ENCODE measurements at places on chromosomes 12 and 14.
A peak's percentile ranks its signal among the peaks of the same experiment; 100 is the strongest.

GRCh38 chr12:90630006-90630405 lies 325.0 kb downstream of the CCER1 start:
- DNase-seq = no peak

DNA sequence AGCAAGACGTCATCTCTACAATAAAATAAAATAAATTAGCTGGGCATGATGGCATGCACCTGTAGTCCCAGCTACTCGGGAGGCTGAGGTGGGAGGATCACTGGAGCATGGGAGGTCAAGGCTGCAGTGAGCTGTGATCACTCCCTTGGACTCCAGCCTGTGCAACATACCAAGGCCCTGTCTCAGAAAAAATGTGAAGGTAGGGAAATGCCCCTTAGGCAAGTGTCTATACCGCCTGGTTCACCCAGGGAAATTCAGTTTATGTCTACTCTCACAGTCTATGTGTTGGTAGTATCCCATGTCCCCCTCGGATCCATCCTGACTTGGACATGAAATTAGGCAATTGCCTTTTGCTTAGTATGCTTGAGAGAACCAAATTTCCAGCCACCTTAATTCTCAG lies 88.4 kb upstream of the TMEM132C start:
- no peak for DNase-seq

GRCh38 chr12:90268574-90268973 lies 559.9 kb upstream of the ATP2B1 start:
- DNase-seq = no peak

GRCh38 chr14:104699426-104699748 lies 10.0 kb downstream of the INF2 start:
- DNase-seq = no peak

DNA sequence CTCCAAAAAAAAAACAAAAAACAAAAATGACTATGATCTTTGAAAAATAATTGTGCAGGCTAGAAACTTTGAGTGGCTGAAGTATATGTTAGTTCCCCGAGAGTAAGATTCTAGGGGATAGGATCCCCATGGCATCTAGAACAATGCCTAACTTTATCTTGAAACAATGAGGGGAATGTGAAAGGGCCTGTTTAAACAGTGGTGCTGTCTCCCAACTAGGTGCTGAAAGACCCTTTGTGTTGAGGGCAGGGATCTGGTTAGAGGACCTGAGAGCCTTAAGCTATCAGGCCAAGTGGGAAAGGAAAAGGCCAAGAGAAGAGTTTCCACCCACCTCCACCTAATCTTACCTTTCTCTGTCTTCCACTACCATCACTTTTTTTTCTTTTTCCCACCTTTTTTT lies 6.8 kb upstream of the YLPM1 start:
- no peak for DNase-seq

DNA sequence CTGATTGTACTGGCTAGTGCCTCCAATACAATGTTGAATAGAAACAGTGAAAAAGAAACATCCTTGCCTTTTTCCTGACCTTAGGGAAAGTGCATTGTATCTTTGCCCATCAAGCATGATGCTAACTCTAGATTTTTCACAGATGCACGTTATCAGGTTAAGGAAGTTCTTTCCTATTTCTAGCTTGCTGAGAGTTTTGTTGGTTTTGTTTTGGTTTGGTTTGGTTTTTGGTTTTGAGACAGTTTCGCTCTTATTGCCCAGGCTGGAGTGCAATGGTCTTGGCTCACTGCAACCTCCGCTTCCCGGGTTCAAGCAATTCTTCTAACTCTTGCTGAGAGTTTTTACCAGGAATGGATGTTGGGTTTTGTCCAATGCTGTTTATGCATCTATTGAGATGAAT lies 89.0 kb downstream of the BRMS1L start:
- DNase-seq = no peak

DNA sequence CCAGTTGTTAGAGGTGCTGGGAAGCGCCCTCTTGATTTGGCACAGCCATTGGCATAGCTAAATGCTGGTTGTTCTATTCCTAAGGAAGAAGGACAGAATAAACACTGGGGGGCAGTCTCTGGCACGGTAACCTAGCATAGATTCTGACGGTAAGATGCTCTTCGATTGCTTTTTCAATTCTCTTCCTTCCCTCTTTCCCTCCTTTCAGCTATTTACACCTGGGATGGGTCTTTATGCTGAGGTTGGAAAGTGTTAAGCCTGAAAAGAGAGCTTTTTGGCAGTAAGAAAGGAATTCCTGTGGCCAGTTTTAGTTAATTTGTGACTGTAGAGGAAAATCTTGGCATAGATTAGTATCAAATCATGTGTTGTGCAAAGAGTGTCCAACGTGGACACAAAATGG lies 162.8 kb downstream of the SNAPC1 start:
- no peak for DNase-seq

GRCh38 chr14:89093083-89093730 lies 268.8 kb downstream of the TTC8 start:
- no peak for DNase-seq

GRCh38 chr12:42910656-42911055 lies 321.1 kb upstream of the PRICKLE1 start:
- no peak for DNase-seq

GRCh38 chr12:56816491-56816890 lies 53.4 kb downstream of the HSD17B6 start:
- DNase-seq = no peak

DNA sequence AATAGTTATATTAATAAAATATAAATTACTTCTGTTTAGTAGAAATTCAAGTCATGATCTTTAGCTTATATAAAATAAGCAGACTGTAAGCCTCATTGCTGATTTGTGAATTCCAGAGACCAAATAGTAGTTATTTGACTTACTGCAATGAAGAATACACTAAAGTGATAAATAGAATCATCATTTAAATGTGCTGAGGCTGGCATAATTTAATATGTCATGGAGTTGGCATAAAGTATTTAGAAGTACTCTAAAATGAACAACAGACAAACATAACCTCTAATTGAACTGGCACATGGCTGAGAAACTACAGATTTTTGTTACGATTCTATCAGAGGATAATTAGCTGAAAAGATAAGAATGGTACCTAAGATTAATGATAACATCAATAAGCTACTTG lies 45.7 kb upstream of the TRHDE start:
- no peak for DNase-seq

GRCh38 chr14:36365766-36366165 lies 45.3 kb upstream of the MBIP start:
- no peak for DNase-seq

GRCh38 chr12:11880381-11880780 lies 190.4 kb upstream of the BCL2L14 start:
- no peak for DNase-seq

DNA sequence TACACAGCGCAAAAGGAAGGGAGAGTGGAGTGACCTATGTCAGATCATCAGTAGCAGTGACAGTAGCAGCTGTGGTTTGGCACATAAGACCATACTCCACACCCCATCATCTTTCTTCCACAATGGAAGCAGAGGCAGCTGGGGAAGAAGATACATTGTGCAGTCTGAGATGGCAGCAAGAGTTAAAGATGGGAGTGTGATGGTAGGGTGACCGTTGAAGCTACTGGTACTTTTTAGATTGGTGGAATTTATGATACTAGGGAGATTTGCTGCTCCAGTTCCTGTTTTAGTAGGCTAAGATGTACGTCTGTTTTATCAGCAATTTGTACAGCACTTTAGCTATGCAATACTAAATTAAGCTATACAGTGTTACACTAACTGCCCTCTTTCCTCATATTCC lies 291.0 kb downstream of the FUT8 start:
- no peak for DNase-seq

DNA sequence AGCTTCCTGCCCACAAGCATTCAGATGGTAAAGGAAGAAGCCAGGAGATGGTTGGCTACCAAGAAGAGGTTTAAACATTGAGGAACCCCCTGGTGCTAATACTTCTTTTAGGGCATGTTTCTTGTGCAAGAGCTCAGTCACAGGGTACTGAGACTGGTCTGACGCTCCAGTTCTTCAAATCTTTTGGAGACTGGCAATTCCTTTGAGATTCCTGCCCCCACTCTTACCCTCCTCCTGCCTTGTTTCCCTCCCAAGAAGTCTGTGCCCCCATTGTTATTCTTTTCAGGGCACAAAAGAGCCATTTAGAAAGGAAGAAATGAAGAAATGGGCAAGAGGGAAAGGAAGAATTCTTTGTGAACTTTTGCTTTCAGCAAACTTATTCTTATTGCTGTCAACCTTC lies 11.8 kb downstream of the A2ML1 start:
- no peak for DNase-seq

- peak; percentile 29 for DNase-seq
Measured at GRCh38 chr14:75915045-75915444, 66.8 kb downstream of the TGFB3 start.

- no peak for DNase-seq
Measured at GRCh38 chr12:93434256-93434865, 7.4 kb downstream of the UBE2N start.

DNA sequence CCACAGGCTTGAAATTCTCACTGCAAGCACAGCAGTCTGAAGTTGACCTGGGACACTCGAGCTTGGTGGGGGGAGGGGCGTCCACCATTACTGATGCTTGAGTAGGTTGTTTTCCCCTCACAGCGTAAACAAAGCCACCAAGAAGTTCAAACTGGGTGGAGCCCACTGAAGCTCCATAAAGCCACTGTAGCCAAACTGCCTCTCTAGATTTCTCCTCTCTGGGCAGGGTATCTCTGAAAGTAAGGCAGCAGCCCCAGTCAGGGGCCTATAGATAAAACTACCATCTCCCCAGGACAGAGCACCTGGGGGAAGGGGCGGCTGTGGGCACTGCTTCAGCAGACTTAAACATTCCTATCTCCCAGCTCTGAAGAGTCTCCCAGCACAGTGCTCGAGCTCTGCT lies 31.7 kb upstream of the ST8SIA1 start:
- DNase-seq = no peak

- no peak for DNase-seq
Measured at GRCh38 chr14:78970677-78971076, 800.5 kb downstream of the NRXN3 start.

GRCh38 chr12:14716848-14717444 lies 20.5 kb upstream of the GUCY2C start:
- DNase-seq = peak; percentile 53

GRCh38 chr14:41859336-41859735 lies 252.7 kb downstream of the LRFN5 start:
- DNase-seq = no peak

GRCh38 chr12:120238839-120239445 lies 26.6 kb downstream of the PXN start:
- no peak for DNase-seq

- DNase-seq = peak; percentile 35
Measured at GRCh38 chr14:81400852-81401251, 728 bp upstream of the STON2 start.

DNA sequence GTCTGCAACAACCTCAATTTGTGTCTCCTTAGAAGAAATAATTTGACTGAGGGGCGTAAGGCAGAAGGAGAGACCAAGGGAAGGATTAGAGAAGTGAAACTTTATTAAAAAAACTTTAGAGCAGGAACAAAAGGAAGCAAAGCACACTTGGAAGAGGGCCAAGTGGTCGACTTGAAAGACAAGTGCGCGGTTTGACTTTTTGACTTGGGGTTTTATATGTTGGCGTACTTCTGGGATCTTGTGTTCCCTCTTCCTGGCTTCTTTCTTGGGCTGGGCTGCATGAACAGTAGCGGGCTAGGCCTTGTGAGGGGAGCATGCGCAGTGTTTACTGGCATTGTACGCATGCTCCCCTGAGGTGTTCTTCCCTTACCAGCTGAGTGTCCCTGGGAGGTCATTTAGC lies 369.3 kb upstream of the DCN start:
- no peak for DNase-seq

GRCh38 chr12:131950182-131950913 lies 606 bp downstream of the EP400 start:
- no peak for DNase-seq
